ENCODE measurements at places on chromosomes 7 and 10.

GRCh38 chr7:69673074-69673473 lies 74.8 kb downstream of the AUTS2 start:
- DNase-seq: no peak

GRCh38 chr7:54796150-54796549 lies 37.1 kb upstream of the SEC61G start:
- no peak for DNase-seq

- DNase-seq: no peak
These were observed 82.6 kb downstream of the PRKG1 start for GRCh38 chr10:51156926-51157325.

DNA sequence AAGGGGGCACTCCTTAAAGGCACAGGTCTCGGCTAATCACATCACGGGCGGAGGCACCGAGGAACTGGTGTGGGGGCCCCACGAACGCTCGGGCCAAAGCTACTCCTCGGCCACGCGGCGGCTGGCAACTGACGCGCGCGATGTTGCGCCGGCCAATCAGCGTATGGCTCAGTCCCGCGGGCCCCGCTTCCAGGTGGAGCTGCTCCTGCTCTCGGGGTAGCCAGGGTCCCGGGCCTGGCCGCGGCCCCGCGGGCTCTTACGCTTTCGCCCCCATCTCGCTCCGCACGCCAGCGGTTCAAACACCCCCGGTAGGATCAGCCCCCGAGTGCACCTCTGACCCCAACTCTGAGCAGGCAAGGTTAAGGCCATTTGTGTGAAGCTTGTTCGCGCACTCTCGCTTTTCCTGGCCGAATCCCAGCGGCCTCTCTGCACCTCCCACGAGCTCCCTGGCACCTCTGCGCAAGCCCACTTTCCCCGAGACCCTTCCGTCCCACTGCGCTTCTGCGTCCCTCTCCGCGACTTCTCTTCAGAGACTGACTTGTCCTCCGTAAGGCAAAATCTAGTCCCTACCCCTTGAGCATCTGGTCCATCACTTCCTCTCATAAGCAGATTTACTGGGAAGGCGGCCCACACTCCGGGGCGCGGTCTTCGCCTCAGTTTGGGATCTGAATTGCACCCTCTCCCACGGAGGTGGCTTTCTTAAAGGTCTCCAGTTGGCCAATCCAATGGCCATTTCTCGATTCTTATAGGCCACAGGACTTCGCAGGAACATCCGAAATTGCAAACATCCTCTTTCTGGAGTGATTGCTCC lies 200.9 kb upstream of the TBX20 start:
- no peak for DNase-seq

Data from HL-60 (cell line).